Esophagus mucosa (tissue), 1 donor: ENCODE measurements at places on chromosomes 4 and X. TPM values are rescaled to one million over a fixed set of nuclear protein-coding genes. Genes with fewer than 3 reads are reported as not detected.

Gene DYNLT3
- 46.0 TPM for total RNA-seq

- ATAC-seq: no peak
These were observed 55.5 kb downstream of the SPANXN4 start for GRCh38 chrX:143081231-143081630.

GRCh38 chrX:51144828-51145442, 187.7 kb upstream of the NUDT10 start:
- no peak for ATAC-seq

- no peak for ATAC-seq
These were observed 222.2 kb downstream of the MID1 start for GRCh38 chrX:10398215-10398614.

DNA sequence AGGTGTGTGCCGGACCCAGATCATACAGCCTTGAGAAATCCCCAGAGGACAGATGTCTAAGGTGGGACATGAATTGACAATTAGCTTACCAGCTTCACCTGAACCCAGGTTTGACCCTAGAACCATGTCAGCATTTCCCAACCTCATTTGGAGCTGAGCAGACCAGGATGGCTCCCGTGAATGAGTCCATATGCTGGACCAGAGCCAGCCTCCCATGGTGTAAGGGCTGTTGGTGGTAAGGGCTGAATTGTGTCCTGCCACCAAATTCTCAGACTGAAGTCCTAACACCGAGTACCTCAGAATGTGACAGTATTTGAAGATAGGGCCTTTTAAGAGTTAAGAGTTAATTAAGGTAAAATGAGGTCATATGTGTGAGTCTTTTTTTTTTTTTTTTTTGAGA, 88.3 kb downstream of the SLC34A2 start:
- ATAC-seq: no peak
